NCI-H774 (cell line): ENCODE measurements at places on chromosomes 13 and 19.
A peak's percentile ranks its signal among the peaks of the same experiment; 100 is the strongest.

GRCh38 chr19:56905631-56906150 is 65.2 kb upstream of the PEG3 start:
- no peak for DNase-seq

GRCh38 chr19:46471116-46471733 is at the start of gene PNMA8A:
TSS of gene PNMA8A (minus strand) at chr19:46471563. CDS start at chr19:46471035, 528 bp downstream.
- DNase-seq, result no peak

DNA sequence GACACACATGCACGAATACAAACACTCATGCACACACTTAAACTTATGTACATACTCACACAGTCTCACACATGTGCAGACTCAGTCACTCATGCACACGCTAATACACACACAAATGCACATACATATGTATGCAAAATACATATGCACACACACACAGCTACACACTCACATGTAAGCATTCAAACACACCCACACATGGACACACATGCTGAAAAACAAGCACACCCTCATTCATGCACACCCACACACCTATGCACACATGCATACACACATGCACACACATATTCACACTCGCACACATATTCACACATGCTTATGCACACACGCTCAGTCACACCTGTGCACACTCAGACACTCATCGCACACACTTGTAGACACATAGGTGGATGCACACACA is 9.3 kb downstream of the MUC16 start:
- no peak for DNase-seq

- no peak for DNase-seq
Observed at GRCh38 chr19:33268162-33268991, 34.0 kb downstream of the CEBPA start.

- DNase-seq, result no peak
Observed at GRCh38 chr13:79459906-79460305, 21.0 kb upstream of the NDFIP2 start.

- DNase-seq, result no peak
Observed at GRCh38 chr13:62014299-62014698, 598.6 kb upstream of the PCDH20 start.

DNA sequence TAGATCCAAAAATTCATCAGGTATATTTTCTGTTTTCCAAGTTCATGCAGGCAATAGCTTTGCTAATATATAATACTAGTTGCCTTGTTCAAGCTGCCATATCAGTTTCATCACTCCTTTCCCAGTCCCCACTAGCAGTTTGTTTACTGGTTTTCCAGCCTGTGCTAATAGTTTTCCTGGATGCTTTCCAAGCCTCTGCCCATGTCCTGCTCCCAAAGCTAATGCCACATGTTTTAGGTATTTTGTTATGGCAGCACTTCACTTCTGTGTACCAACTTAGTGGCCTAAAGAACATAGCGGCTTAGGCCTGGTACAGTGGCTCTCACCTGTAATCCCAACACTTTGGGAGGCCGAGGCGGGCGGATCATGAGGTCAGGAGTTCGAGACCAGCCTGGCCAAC is 28.1 kb upstream of the ZNF527 start:
- DNase-seq, result no peak

GRCh38 chr13:48975101-48975855 is 434 bp upstream of the FNDC3A start:
- DNase-seq, result no peak

DNA sequence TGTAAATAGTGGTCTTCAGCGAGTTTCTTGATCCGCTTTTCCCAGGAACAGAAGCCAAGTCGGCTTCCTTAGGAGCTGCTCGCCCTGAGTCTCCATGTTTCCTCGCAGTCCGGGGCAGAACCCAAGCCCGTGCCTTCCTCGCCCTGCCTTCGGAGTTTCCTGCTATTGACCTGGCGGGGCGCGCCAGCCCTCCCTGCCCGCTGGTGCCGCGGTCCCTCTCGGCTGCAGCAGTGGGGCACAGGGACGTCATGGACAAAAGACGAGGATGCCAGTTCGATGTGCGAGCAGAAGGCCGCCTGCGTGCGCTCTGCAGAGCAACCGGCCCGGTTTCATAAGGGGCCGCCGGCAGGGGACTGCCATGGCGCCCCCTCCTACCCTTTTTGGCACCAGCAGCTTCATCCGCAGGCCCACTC is 156.6 kb downstream of the TM9SF2 start:
- no peak for DNase-seq

- no peak for DNase-seq
Observed at GRCh38 chr13:98803921-98804320, 51.4 kb upstream of the SLC15A1 start.

DNA sequence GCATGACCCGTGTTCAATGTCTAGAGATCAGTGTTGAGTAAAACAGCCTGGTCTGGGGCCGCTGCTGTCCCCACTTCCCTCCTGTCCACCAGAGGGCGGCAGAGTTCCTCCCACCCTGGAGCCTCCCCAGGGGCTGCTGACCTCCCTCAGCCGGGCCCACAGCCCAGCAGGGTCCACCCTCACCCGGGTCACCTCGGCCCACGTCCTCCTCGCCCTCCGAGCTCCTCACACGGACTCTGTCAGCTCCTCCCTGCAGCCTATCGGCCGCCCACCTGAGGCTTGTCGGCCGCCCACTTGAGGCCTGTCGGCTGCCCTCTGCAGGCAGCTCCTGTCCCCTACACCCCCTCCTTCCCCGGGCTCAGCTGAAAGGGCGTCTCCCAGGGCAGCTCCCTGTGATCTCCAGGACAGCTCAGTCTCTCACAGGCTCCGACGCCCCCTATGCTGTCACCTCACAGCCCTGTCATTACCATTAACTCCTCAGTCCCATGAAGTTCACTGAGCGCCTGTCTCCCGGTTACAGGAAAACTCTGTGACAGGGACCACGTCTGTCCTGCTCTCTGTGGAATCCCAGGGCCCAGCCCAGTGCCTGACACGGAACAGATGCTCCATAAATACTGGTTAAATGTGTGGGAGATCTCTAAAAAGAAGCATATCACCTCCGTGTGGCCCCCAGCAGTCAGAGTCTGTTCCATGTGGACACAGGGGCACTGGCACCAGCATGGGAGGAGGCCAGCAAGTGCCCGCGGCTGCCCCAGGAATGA is 1.5 kb upstream of the CEACAM5 start:
- DNase-seq, result peak; percentile 76

GRCh38 chr19:42452590-42452989 is 9.8 kb upstream of the CXCL17 start:
- no peak for DNase-seq

DNA sequence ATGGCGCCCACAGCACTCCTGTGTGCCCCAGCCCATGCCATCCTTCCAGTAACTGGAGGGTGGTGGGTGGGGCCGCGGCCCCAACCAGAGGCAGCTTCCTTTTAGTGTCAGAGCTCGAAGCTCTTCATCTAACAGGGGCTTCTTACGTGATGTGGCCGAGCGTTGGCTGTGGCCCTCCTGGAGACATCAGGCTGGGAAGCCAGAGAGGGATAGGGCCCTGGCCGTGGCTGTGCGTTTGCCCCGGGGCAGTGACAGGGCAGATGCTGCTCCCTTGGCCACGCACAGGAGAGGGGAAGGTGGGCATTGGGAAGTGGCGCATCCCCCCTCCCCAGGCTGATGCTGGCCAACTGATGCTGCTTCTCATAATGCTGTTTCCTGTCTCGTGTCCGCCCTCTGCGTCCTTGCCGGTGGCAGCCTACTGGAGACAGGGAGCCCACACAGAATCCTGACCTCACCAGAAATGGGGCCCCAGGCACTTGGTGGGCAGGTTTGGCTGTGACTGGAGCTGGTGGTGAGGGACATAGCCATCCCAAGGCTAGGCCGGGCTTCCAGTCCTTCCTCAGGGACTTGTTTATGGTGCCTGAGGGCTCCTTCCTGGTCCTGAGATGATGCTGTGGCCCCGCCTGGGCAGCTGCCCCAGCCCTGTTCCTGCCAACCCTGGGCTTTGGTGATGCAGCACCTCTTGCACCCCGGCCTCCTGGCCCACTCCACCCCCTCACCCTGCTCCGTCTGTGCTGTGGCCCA is 34.3 kb downstream of the ATP4B start:
- DNase-seq, result no peak

- no peak for DNase-seq
Observed at GRCh38 chr13:39448834-39449233, 154.2 kb downstream of the LHFPL6 start.

DNA sequence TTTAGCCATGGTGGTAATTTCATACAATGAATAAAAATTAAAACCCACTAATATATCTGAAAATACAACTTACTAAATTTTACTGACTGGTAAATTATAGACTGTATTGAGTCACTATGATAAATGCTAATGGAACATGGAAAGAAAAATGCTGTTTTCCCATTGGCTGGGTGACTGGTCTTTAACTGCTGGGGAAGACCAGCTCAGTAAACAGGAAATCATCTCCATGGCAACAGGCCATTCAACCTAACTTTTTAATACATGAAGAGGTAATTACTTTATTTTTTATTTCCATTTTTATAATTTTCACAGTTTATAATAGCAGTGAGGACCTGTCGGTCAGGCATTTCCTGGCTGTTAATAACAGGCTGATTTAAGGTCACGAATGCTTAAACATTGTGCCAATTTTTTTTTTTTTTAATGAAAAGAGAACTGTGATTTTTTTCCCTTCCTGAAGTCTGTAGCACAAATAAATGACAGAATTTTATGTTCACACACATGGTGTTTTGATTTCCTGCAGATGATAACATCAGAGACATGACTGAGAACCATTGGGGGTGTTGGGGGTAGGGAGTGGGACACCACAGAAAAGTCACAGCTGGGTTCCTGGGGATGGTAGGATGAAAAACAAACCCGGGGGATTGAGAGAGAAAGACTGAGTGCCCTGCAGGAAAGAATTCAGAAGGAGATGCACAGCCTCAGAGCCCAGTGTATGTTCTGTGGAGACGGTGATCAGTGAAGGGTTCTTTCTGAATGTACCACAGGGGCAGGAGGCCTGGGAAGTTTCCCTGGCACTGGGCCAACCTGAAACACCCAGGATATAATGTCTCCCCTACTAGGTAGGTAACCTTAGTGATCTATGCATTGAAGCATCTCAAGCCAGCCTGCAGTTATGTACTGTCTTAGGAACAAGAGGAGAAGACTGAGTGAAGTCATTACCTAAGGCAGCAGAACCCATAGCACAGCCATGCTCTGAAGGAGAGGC is 297.1 kb downstream of the COG6 start:
- DNase-seq, result no peak

- DNase-seq, result peak; percentile 96
Observed at GRCh38 chr13:114282041-114282670, 755 bp downstream of the UPF3A start.

GRCh38 chr13:35920816-35921215 is 210.4 kb downstream of the DCLK1 start:
- no peak for DNase-seq

DNA sequence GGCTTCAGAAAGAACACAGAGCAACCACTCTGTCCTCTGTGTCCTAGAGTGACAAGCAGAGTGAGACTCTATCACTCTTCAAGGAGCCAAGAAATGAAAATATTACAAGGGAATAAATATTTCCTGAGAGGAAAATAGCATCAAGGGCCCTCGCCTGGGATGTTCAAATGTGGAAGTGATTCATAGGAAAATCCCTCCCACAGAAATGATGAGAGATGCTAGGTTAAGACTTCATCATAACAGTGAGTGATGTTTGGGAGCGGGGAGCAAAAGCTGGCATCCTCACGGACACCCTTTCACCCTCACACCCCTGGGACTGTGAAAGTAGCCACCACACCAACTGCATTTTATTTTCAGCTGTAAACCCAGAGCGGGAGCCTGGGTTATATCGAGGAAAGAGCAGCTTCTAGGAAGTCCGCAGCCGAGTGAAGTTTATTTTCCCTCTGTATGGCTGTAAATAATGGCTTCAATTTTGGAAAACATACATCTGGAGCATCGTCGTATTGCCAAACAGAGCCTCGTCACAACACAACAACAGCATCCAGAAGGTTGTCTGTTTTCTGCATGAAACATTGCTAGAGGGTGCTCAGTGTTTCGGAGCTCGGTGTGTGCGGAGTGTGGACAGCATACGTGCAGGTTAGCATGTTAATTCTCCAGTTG is 54.8 kb downstream of the DLEU7 start:
- DNase-seq, result no peak

DNA sequence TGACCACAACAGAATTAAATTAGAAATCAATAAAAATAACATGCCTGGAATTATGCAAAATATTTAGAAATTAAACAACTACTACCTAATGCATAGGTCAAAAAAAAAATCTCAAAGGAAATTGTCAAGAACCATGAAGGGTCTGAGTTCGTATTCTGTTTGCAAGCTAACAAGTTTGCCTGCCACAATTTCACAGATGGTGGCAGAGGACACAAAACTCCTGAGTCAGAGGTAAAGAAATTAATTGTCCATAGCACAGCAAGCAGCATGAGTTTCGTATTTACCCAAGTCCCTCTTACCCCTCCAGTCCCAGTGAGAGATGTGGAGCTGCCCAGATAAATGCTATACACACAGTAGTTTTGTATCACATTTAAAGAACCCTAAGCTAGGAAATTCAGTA is 675.9 kb downstream of the UQCRFS1 start:
- no peak for DNase-seq

- no peak for DNase-seq
Observed at GRCh38 chr13:112320303-112320702, 55.9 kb upstream of the SPACA7 start.

GRCh38 chr13:102693250-102693649 is 1.6 kb downstream of the METTL21C start:
- DNase-seq, result no peak

DNA sequence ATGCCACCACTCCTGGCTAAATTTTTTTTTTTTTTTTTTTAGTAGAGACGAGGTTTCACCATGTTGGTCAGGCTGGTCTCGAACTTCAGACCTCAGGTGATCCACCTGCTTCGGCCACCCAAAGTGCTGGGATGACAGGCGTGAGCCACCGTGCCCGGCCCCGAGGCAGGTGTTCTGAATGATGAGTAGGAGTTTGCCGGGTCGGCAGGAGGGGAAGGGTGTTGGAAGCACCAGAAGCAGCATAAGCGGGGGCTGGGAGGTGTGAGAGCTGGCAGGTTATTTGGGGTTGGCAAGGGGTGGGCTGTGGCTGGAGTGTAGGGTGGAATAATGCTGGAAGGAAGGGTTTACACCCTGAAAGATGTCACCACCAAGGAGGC is 1.8 kb downstream of the SPPL2B start:
- DNase-seq, result no peak

GRCh38 chr13:112643759-112644459 is 45.9 kb upstream of the ATP11A start:
- DNase-seq, result peak; percentile 78

DNA sequence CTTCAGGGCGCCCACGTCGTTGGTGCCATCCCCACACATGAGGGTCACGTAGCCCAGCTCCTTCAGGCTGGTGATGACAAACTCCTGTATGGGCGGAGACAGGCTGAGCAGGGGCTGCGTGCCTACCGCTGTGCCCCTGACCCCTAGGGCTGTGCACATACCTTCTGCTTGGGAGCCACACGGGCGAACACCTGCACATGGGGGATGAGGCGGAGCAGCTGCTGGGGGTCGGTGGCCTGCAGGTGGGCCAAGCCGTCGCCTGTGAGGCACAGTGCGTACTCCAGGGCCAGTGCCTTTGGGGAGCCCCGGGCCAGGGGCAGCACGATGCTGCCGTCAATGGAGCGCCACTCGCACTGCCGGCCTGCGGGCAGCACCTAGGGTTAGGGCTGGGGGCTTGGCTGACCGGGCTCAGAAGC is 6.1 kb upstream of the GMIP start:
- no peak for DNase-seq

- peak; percentile 93 for DNase-seq
Observed at GRCh38 chr19:39824143-39825092, 9.5 kb downstream of the DYRK1B start.
